ENCODE measurements at places on chromosomes 3 and 15.

DNA sequence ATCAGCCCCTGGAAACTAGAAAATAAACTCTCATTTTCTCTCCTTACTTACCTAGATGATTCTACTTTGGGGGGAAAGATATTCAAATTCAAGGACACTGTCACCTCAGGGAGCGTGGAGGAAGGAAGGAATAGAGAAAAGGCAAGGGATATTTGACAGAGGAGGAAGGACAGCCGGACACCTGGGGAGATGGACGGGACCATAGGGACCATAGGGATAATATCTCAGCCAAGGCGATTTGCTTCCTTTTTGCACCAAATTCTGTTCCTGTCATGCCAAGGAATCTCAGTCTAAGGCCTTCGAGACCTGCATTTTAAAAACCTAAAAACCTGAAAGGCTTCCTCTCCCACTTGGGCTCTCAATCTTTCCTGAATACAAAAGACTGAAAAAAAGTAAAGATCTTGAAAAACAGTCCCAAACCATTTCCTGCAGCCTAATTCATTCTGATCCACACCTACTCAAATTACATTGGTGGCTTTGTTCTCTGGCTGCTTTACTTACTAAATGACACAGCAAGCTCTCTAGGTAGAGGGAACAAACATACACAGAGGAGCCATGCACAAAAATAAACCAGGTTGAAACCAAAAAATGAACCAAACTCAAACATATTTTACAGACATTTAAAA, 73.9 kb upstream of the SLC24A5 start:
- DNase-seq = peak; percentile 18

DNA sequence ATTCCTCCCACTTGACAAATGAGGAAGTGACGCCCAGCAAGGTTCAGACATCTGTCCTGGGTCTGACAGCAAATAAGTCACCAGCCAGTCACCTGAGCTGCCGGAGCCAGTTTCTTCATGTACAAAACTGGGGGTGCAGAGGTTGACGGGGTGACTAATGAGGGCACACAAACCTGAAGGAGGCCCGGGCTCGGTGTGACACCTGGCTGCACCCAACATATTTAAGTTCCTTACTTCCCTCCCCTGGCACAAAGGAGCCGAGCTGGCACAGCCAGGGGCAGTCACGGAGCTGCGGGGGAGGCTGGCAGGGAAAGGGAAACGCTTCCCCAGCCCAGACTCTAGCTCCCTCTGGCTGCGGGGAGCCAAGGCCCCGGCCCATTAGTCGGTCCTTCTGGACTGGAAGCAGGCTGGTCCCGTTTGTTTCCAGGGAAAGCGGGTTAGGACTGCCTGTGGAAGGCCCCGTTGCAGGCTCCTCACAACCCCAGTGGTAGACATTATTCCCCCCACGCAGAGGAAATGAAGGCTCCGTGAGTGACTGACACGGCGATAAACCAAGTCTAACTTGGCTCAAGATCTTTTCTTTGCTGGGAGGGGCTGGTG, 2.3 kb downstream of the FBXL22 start:
- DNase-seq = no peak

DNA sequence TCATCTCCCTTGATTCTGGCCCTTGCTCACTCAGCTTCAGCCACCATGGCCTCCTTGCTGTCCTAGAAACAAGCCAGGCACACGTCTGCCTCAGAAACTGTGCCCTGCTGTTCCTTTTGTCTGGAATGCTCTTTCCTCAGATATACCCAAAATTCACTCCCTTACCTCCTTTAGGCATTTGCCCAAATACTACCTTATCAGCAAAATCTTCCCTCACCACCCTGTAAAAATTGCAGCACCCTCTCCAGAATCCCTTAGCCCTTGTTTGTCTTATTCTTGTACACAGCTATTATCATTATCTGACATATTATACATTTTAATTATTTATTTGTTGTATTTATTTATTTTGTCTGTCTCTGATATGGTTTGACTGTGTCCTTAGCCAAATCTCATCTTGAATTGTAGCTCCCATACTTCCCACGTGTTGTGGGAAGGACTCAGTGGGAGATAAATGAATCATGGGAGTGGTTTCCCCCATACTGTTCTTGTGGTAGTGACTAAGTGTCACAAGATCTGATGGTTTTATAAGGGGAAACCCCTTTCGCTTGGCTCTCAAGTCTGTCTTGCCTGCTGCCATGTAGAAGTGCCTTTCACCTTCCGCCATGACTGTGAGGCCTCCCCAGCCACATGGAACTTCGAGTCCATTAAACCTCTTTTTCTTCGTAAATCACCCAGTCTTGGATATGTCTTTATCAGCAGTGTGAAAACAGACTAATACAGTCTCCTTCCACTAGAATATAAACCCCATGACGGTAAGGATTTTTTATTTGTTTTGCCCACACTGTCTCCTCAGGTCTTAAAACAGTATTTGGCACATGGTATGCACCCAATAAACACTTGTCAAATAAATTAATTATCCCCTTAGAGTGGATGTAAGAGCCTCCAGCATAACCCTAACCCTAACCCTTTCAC, 60.0 kb upstream of the STT3B start:
- DNase-seq = no peak

GRCh38 chr3:18334837-18335601, 90.1 kb downstream of the SATB1 start:
- DNase-seq = no peak

DNA sequence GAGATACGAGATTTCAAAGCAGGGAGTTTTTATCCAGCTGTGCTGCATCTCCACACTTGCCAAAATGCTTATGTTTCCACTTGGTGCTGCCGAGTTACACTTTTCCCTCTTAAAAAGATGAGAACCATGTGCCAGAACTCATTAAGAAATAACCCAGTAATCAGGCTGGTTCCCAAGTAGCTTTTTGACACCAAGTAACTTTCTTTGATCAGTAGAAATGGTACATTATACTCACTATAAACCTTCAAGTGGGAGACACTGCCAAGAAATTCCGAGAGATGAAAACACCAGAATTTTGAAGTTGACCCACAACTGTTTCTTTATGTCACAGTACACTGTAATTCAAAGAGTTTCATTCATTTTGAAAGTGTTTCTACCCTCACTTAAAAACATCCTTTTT, 164.6 kb upstream of the CCDC54 start:
- no peak for DNase-seq

Measured in neuronal stem cell (in vitro differentiated cells).